ENCODE measurements at places on chromosomes 13 and 19.
A peak's percentile ranks its signal among the peaks of the same experiment; 100 is the strongest.

GRCh38 chr19:28977826-28978225, 235.1 kb downstream of the UQCRFS1 start:
- no peak for DNase-seq

- no peak for DNase-seq
Observed at GRCh38 chr19:10120538-10121189, 965 bp upstream of the EIF3G start.

GRCh38 chr19:29650772-29651387, 14.4 kb upstream of the PLEKHF1 start:
- no peak for DNase-seq

- DNase-seq = no peak
Observed at GRCh38 chr19:32878988-32879387, 9.4 kb upstream of the SLC7A9 start.

GRCh38 chr13:71626421-71627117, 240.4 kb downstream of the DACH1 start:
- no peak for DNase-seq

- no peak for DNase-seq
Observed at GRCh38 chr13:98233127-98233526, 56.1 kb upstream of the RNF113B start.

- peak; percentile 71 for DNase-seq
Observed at GRCh38 chr19:8569066-8569771, 8.0 kb downstream of the MYO1F start.
